ENCODE measurements at places on chromosomes 1 and 21.

DNA sequence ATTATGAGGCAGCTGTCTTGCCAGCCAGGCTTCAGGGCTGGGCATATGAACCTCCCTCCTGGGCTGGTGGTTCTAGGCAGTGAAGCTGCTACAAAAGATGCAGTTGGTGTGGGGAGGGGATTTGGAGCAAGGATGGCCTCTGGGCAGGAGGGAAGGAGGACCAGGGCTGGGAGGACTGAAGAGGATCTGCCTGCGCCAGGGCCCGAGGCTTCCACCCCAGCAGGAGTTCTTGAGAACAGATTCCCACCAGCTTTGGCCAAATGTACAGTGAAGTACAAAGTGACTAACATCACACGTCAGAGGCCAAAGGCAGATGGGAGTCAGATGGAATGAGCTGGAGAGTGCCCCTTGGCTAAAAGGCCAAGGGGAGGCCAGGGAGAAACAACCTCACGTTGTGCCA is 62.4 kb downstream of the DDX20 start:
- no peak for DNase-seq

DNA sequence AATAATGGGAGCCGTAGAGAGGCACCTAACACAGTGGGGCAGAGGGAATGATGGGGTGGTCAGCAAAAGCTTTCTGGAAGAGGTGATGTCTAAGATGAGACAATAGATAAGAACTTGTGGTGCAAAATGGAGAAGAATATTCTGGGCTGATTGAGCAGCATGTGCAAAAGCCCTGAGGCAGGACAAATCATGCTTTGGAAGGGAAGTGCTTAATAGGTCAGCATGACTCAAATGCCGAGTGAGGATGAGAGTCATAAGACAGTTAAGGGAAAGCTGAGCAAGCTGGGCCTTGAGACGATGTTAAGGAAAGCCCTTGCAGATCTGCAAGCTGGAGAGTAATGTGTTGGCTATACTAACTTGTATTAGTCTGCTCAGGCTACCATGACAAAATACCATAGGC is 37.3 kb upstream of the ASB17 start:
- no peak for DNase-seq

DNA sequence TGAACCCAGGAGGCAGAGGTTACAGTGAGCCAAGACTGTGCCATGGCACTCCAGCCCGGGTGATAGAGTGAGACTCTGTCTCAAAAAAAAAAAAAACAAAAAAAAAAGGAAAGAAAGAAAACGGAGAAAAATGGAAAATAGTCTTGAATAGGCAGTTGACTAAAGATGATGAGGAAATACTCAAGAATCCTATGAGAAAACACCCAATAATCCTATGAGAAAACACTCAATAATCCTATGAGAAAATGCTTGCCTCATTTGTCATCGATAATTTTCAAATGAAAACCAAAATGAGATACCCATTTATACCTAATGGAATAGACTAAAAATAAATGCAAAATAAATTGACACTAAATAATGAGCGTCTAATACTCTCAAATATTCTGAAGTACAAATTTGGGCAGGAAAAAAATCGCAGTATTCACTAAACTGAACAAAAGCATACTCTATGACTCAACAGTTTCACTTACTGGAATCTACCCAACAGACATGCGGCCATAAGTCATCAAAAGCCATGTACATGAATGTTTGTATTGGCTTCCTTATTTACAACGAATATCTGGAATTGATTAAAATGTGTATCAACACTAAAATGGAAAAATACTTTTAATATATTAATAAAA is 733.9 kb upstream of the CHRM3 start:
- no peak for DNase-seq

- no peak for DNase-seq
Observed at GRCh38 chr1:106746448-106747085, 309.9 kb upstream of the PRMT6 start.

DNA sequence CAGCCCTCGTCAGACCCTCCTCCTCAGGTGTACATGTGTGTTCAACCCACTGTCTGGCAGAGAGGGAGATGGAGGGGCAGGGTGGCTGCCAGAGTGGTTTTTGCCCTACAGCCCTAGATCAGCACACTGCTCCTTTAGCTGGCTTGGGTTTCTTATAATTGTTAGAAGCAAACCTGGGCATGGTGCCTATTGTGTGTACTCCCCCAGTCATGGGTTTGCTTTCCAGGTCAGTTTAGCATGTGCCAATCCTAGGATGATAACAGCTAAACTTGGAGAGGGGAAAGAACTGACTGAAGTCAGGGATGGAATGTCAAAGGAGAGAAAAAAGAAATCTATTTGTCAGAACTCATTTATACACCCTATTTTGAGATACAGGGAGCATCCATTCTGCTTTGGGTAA is 63.3 kb downstream of the UCK2 start:
- DNase-seq, result no peak

Measured in activated naive CD4-positive, alpha-beta T cell treated with Interleukin-2 at 50 U/mL for 16 hours (primary cell).